AG09319 (cell line): ENCODE measurements at places on chromosomes 5 and 9.

DNA sequence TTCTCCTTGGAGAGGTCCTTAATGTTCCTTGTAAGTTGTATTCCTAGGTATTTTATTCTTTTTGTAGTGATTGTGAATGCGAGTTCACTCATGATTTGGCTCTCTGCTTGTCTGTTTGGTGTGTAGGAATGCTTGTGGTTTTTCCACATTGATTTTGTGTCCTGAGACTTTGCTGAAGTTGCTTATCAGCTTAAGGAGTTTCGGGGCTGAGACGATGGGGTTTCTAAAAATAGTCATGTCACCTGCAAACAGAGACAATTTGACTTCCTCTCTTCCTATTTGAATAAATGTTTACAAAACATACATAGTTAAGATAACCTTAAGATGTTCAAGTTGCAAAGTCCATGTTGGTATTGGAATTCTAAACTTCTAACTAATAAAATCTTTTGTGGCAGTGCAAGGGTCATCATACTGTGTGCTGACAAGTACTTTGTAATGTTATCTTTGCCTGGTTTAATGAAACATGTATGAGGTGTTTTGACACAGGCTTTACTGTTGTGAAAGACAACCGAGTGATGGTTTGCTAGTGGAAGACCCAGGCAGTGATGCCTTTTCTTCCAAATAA is 286.2 kb downstream of the MRPS30 start:
- no peak for DNase-seq

DNA sequence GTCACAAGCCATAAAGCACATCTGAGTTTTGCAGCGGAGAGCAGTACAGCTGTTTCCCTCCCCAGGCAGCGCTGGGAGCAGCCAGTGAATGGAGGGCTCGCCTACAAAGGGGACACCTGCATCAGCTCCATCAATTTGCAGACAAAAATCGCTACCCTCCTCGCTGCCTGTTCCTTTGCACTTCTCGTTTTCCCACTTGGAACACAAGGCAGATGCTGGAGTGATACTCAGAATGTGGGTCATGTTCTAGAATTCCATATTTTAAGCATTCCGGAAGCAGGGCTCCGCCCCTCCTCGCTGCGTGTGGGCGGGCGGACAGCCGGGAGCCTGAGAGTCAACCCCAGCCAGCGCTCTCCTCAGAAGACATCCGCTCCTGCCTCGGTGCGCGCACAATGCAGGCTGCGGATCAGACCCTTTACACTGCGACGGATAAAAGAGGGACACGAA is 92.1 kb downstream of the LMNB1 start:
- DNase-seq: no peak

DNA sequence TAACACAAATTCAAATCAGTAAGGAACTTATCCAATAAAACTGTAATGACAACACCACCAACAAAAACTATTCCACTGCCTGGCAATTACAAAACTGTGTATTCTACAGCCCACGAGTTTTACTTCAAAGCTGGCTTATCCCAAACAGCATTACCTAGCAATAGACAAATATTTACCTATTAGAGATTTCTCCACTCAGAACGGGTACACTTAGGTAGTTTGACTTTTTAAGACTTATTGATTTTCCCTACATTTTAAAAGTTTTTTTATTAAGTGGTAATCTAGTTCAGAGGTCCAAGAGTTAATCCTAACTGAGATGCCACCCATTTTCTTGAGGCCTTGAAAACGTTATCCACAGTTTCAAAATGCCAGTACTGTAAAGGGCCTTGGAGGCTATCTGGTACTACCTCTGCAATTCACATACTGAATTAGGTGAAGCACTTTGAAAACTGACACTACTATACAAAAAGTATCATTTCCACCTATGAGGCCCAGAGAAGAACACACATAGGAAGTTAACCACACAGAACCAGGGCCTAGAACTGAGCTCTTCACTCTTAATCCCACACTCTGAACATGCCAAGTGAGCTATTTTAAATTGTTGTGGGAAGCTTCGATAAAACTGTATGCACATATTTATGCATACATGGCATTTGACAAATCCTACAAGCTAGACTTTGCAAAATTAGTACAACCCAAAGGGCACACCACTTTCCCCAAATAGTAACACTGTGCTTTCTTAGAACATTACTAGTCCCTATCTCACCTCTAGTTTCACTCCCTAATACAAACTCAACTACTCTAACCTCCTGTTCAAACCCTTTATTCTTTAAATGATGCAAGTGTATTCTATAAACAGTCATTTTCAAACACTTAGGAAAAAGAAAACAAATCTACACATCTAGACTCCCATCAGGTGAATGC is 2.1 kb downstream of the NADK2 start:
- no peak for DNase-seq

GRCh38 chr5:79536193-79536906 is 22.4 kb upstream of the HOMER1 start:
- DNase-seq: no peak

GRCh38 chr9:16579872-16580432 is 290.5 kb downstream of the BNC2 start:
- no peak for DNase-seq

- no peak for DNase-seq
Observed at GRCh38 chr5:61303346-61303745, 28.7 kb upstream of the ZSWIM6 start.

GRCh38 chr5:54754420-54754819 is 231.0 kb downstream of the ESM1 start:
- DNase-seq: no peak

DNA sequence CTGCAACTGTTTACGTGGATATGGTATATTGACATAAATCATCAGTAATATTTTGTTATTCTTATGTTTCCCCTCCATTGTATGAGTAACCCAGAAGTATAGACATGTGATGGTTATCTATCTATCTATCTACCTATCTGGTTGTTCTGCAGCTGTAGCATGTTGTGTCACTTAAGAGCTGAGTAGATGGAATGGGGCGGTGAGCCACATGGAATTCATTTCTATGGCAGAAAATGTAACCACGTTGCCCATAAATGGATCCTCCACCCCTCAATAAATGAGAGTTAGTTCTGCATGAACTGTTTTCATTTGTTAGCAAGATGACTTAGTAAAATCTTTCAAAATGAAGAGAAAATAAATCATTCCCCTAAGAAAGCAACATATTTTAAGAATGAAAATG is 553.2 kb downstream of the MAT2B start:
- no peak for DNase-seq

GRCh38 chr5:91110686-91111085 is 272.4 kb downstream of the ARRDC3 start:
- no peak for DNase-seq

DNA sequence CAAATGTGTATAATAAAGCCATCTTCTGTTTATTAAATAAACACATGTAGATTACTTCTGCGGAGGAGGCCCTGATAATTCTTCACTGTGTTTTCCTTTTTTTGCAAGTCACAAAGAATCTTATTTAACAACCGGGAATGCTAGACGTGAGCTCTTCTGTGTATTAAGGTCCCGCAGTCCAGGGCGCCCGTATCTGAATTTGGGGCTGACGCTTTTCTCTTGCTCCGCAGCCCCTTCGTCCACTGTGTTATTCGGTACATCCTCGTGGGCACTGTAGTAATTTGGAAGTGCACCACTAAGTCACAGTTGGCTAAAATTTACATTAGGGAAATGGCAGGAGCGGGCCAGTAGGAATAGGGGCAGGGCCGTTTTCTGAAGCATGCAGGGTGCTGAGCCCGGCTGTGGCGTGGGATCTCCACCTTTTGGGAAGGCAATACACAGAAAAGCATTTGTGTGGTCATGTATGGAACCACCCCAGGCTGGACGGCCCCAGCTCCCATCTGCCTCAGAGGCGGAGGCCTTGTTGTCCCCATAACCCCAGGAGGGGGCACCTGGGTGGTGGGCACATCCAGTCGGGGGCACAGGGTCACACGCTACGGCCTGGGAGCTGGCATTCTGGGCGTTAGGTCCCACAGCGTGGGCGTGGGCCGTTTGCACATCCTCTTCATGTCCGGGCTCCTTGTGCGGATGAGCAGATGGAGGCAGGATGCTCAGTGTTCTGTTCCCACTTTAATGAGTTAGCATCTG is 258.7 kb upstream of the IRX4 start:
- no peak for DNase-seq

DNA sequence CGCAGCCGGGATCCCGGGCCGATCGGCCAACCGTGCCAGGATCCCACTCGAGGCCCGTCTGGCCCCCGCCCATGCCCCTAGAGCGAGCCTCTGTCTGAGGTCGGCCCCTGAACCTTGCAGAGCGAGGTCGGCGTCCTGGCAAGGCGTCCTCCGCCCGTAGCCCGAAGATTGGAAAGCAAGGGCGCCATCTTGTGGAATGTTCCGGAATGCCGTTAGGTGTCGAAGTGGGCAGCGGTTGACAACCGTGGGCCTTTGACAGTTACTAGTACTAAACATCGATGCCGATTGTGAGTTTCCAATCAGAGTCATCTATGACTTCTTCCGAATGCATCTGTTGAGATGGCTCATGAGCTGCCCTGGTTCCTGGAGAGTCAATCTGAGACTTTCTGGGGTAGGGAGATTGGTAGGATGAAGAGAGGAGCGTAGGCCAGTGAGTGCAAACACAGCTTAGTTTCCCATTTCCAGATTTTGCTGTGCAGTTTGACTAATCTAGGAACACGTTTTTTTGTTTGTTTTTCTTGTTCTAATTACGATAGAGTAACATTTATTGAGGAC is 923 bp upstream of the PLK2 start:
- DNase-seq: peak; percentile 61
